ENCODE measurements at places on chromosomes 7 and 10.

DNA sequence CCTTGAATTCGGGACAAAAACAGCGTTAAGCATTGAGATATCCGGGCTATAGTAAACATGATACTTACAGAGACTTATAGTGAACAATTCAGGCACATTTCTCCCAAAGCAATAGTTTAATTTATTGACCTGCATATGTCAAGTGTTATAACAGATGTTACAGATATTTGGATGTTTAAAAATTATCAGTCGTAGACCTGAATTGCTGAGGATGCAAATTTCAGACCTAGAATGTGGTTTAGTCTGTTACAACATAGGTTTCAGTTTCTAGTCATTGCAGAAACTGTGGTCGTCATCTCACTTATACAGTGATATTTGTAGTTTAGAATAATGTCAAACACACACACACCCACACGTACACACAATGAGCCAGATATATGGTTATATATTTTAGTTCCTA is 85.2 kb downstream of the VTI1A start:
- no peak for DNase-seq

- DNase-seq = no peak
Observed at GRCh38 chr7:37666026-37666799, 17.4 kb upstream of the GPR141 start.

DNA sequence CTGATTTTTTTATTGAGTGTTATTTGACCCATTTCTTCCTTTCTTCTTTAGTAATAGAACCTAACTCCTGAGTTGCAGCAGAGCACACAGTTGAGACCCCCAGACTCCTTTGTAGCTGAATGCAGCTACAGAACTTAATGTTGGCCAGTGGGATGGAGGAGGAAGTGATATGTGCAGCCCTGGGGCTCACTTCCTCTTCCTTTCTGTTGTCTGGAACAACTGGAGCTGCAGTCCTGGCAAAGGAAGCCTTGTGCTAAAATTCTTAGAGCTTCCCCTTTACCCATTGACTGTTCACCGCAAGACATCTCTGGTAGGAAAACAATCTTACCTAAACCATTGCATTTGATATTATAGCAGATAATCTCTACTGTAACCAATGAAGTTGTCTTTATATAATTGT is 86.6 kb downstream of the ITGB8 start:
- DNase-seq = no peak

- DNase-seq = peak; percentile 7
Observed at GRCh38 chr10:132637477-132638129, 100.0 kb downstream of the INPP5A start.

DNA sequence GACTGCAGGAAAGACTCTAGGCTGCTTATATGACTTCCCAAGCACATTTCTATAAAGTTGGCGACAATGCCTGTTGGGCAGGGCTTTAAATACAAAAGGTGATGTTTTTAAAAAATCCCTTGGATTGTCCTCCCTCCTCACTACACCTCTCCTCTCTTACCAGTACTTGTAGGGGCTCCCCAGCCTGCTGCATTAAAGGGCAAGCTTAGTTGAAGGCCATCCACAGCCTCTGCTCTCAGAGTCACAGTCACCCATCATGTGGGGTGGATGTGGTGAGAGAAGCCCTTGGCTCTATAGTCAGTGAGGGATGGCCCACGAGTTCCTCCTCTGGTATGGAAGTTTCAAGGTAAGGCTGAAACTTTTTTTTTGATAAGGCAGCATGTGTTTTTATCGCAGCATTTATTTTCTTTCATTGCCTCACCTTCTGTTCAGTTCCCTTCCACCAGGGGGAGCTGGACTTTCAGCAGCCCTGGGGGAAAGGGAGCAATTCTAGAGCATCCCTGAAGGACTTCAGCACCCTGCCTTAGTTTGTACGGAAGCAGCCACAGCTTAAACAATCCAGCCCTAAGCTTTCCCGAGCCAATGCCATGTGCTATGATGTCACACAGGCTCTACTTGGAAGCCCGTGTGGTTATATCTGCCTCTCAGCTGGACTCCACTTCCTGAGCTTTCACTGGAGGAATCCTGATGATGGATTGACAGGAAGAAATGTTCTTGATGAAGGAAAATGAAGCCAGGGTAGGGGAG is 131.9 kb downstream of the CALCR start:
- peak; percentile 34 for DNase-seq

DNA sequence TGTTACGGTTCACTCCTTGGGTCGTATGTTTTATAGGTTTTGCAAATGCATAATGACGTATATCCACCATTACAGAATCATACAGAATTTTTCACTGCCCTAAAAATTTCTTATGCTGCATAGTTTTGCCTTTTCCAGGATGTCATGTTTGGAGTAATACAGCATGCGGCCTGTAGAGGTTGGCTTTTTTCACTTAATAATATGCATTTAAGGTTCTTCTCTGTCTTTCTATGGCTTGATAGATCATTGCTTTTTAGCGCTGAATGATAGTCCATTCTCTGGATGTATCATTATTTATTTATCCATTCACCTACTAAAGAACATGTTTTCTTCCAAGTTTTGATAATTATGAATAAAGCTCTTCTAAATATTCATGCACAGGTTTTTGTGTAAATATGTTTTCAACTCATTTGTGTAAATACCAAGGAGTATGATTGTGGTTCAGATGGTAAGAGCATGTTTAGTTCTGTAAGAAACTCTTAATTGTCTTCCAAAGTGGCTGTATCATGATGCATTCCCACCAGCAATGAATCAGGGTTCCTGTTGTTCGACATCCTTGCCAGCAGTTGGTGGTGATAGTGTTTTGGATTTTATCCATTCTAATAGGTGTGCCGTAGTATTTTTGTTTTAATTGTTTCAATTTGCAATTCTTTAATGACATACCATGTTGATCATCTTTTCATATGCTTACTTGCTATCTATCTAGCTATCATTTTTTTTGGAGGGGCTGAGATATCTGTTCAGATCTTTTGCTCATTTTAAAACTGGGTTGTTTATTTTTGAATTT is 531.2 kb upstream of the GHITM start:
- no peak for DNase-seq

Measured in HCT116 (cell line).